Large intestine (tissue), 12 donors: ENCODE measurements at places on chromosomes 6 and 20. TPM values are rescaled to one million over a fixed set of nuclear protein-coding genes. Genes with fewer than 3 reads are reported as not detected.

CDH4 gene
- polyA plus RNA-seq, result 1.7 TPM

GRCh38 chr20:58666702-58667101, 15.6 kb downstream of the STX16 start:
- DNase-seq, result no peak

SPAG4 gene
- 1.5 TPM for polyA plus RNA-seq

RIN2 gene
- 20.3 TPM for polyA plus RNA-seq
